T-helper 2 cell (primary cell): ENCODE measurements at places on chromosomes 16 and 17.

DNA sequence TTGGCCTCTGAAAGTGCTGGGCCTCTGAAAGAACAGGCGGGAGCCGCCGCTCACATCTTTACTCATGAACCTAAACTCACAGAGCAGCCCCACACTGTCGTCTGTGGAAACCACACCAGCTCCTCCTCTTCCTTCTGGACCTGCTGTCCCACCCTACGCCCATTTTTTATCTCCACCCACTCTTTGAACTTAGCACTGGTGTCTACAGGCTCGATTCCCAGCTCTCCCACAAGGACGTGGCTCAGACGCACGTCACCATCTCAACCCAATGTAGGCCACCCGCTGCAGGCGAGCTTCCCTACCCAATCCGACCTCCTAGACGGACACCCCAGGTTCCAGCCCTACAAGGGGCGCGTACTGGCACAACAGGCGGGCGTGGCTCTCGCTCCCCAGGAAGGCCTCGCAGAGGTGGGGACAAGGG, 62.2 kb downstream of the NXN start:
- DNase-seq: no peak

- no peak for DNase-seq
These were observed 202.8 kb upstream of the FOXF1 start for GRCh38 chr16:86307514-86307903.

DNA sequence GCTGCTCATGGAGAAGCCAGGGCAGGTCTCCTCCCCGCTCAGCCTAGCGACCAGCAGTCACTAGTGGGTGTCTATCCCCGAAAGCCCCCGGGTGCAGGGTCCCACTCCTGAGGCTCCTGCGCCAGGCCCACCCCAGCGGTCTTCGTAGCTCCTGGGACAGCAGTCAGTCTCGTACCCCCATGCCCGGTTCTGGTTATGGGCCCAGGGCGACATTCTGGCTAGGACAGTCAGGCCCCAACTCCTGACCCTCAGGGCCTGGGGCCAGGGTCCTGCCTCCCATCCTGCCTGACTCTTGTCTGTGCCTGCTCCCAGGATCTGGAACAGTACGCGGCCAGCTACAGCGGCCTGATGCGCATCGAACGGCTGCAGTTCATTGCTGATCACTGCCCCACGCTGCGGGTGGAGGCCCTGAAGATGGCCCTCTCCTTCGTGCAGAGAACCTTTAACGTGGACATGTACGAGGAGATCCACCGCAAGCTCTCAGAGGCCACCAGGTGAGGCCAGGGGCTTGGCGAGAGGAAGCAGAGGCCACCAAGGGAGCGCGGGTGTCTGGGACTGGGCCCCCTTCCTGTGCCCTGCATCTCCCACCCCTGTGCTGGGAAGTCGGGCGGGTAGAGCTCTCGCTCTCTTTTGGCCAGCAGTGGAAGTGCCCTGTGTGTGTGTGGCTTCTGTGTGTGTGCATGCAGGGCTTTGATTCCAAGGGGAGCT, 2.0 kb downstream of the GPS1 start:
- no peak for DNase-seq

DNA sequence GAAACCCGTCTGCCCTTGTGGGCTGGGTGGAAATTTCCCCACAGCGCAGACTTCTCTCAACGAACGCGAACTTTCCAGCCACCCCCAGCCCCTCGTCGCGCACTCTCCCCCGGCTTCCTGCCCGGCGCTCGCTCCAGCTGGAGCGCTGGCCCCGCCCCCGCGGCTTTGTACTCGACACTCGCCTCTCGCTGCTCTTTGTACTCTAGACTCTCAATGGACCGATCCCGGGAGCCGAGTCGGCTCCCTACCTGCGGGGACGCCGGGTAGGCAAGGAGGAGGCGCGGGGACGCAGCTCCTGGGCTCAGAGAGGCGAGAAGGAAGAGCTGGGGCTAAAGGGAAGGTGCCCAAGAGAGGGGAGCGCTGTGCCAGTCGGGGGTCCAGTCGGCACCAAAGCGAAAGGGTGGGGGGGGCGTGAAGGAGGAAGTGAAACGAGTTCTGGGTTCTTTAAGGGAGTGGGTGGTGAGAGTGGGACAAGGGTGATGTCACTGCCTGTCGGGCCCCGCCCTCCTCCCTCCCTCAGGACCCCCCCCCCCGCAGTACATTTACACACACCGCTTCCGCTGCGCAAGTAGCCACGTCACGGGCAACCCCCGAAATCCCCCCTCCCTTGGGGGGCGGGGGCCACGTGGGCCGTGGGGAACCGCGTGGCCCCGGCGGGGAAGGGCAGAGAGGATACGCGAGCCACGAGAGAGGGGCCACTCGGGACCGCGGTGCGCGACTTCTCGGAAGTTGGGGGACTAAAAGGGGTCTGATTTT, 9.7 kb downstream of the KDM6B start:
- peak; percentile 83 for DNase-seq

DNA sequence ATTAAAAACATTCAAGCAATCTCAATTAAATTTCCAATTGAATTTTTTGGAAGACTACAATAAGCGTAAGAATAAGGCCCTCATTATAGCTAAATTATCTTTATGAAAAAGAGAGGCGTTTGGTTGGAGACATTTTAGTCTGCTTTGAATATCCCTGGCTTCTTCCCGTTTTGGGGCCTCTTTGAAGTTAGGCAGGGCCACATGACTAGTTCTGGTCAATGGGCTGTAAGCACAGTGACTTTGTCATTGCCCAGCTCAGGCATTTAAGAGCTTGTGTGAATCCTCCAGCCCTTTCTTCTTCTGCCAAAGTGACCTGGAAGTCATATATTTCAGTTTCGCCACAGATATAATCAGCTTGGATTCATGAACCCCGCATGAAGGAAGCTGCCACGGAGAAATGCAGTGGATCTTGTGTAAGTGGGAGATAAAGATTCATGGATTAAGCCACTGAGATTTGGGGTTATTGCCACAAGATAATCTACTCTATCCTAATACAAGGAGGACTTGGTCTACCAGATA, 21.7 kb upstream of the UBTF start:
- no peak for DNase-seq

GRCh38 chr17:45195424-45195823, 26.3 kb upstream of the FMNL1 start:
- DNase-seq: no peak

GRCh38 chr17:73101031-73101430, 8.5 kb upstream of the SLC39A11 start:
- DNase-seq: no peak

DNA sequence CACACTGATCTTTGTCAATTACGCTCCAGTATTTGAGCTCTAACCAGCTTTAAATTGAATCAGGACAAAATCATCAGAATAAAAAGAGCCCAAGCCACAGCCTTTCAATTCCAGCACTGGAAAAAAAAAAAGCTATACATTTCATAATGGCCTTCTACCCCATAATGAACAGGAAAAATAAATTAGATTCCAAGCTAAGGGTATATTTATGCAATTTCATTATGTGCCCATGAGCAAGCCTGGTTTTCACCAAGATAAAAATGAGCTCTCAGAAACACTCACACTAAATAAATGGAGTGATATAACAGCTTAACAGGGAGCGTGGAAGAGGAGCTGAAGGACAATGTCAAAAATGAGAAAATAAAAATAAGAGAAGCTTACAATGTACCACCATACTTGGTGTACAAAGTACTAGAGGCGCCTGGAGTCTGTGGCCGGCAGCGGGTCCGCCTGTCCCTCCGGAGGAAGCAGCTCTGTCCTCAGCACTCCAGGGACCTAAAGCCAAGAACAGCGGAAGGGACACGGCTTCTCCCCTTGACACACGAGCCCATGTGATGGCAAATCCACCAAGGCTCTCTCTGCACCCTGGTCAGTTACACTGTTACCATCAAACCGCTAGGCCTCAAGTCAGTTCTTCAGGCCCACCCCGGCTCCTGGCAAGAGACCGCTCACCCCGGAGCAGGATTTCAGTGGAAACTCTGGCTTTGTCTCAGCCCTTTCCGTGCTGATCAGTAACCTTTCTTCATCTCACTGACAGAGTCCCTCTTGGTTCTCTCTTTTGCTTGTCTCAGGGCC, 69.6 kb downstream of the RBFOX3 start:
- DNase-seq: no peak

GRCh38 chr16:23229714-23230113, 47.2 kb downstream of the SCNN1G start:
- no peak for DNase-seq

GRCh38 chr16:84754956-84755672, 55.3 kb downstream of the USP10 start:
- no peak for DNase-seq

GRCh38 chr16:57256601-57257395, 11.7 kb downstream of the ARL2BP start:
- DNase-seq: no peak

DNA sequence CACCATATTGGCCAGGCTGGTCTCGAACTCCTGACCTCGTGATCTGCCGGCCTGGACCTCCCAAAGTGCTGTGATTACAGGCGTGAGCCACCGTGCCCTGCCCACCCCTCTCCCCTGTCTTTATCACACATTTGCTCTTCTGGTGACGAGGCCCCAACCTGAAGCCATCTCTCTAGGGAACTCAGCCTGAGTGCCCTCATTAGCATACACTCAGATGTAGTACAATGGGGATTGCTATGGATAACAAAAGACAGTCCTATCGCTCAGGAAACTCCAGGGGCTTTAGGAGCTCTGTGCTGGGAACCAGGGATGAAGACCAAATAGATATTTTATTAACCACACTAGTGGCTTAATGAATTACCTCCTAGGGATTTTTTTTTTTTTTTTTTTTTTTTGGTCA, 100.7 kb downstream of the MARF1 start:
- no peak for DNase-seq

- no peak for DNase-seq
These were observed 22.4 kb downstream of the KDM8 start for GRCh38 chr16:27225536-27226360.

DNA sequence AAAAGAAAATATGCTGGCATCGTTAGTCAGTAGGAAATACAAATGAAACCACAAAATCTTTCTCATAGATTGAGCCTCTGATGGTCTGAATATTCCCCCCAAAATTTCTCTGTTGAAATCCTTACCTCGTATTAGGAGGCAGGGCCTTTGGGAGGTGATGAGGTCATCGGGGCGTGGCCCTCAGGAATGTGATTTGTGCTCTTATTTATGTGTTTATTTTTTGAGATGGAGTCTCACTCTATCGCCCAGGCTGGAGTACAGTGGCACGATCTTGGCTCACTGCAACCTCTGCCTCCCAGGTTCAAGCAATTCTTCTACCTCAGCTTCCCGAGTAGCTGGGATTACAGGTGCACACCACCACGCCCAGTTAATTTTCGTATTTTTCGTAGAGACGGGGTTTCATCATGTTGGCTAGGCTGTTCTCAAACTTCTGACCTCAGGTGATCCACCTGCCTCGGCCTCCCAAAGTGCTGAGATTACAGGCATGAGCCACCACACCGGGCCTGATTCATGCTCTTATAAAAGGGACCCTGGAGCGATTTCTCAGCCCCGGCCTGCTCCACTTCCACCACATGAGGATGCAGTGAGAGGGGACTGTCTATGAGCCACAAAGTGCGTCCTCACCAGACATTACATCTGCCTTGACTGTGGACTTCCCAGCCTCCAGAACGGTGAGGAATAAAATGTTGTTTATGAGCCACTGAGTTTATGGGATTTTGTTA, 53.1 kb downstream of the DNAH17 start:
- DNase-seq: no peak

DNA sequence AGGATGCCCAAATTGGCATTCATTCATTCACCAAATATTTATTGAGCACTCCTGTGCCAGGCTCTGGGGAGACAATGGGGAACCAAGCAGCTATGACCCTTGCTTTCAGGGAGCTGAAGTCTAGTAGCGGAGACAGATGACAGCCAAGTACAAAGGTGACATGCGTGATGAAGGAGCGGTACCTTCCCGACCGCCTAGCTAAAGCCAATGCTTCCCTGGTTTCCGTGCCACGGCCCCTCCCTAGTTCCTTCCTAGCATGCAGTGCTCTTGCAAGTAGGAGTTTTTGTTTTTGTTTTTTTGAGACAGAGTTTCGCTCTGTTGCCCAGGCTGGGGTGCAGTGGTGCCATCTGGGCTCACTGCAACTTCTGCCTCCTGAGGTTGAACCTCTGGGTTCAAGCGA, 3.2 kb upstream of the SLC5A2 start:
- no peak for DNase-seq

DNA sequence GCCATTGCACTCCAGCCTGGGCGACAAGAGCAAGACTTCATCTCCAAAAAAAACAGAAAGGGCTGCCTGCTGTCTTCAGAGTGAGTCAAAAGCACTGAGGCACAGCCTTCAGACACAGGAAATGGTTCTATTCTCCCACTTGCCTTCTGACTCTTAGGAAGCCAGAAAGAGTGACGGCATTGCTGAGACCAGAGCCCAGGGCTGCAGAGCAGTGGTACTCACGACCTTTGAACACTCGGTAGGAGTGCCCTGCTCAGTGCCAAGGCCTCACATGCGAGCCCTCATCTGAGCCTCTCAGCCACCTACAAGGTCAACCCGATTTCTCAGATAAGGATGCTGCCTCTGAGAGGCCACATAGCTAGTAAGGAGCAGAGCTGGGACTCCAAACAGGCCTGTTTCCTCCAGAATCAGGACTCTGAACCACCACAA, 3.5 kb upstream of the ITGAE start:
- DNase-seq: no peak

- DNase-seq: no peak
These were observed 108.9 kb downstream of the TANGO6 start for GRCh38 chr16:68951991-68952877.

- no peak for DNase-seq
These were observed 45.2 kb downstream of the MFSD11 start for GRCh38 chr17:76783146-76783545.

DNA sequence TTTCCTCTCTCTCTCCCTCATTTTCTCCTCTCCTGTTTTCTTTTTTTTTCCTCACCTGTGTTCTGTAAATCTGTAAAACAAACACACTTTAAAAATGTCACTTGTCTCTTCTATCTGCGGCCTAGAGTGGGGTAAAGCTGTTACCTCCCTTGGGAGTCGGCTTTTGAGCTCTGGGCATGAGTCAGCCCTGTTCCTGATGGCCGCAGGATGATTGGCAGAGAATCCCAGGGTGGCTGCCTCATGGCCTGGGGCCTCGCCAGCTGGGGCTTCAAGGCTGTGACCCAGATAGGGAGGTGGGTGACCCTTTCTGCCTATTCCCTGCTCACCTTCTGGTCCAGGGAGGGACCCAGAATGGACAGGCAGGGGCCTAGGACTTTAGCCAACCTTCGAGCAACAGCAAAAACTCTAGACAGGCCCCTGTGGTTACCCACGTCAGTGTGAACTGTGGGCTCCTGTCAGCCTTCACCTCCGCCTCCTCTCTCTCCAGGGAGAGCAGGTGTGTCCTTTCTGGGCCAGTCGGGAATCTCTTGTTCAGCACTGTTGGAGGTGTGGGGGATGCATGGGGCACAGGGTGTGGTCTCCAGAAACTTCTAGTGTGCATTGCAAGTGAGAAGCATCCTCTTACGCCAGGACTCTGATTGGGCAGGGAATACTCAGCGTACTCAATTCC, 87.4 kb downstream of the RAP1GAP2 start:
- DNase-seq: no peak

- no peak for DNase-seq
These were observed 744 bp upstream of the METRNL start for GRCh38 chr17:83078378-83079351.

DNA sequence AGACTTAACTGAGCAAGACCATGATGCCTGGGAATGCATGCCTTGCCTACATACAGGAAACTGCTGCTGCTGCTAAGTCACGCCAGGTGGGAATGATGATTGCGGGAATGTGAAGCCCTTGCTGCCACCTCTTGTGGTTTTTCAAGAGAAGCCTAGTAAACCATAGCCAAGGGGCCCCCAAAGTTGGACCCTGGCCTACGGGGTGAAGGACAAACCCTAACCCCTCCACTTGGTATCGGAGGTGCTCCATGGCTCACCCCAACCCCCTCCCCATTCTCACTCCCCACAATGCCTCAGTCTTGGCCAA, 233.9 kb downstream of the ZNF423 start:
- DNase-seq: no peak

- no peak for DNase-seq
These were observed 51.5 kb downstream of the CHCT1 start for GRCh38 chr17:60473788-60474187.
